Colonic mucosa (tissue), 4 donors: ENCODE measurements at places on chromosomes 5 and 9. TPM values are rescaled to one million over a fixed set of nuclear protein-coding genes. Genes with fewer than 3 reads are reported as not detected.

SKP2 gene
- total RNA-seq: 54.6 TPM

F2RL2 gene
- 1.4 TPM for total RNA-seq

SLC6A7 gene
- 24.9 TPM for total RNA-seq

IRX4 gene
- not detected for total RNA-seq

SMIM32 gene
- total RNA-seq: 20.2 TPM

HMMR gene
- 10.6 TPM for total RNA-seq

GSN gene
- total RNA-seq: 413 TPM

ABO gene
- total RNA-seq: 77.7 TPM

ZNF622 gene
- total RNA-seq: 56.3 TPM

CFAP77 gene
- total RNA-seq: not detected

MAST4 gene
- 9.5 TPM for total RNA-seq

CRB2 gene
- 0.69 TPM for total RNA-seq

GFI1B gene
- 1.1 TPM for total RNA-seq

GRCh38 chr9:105912863-105913516 is 218.6 kb downstream of the TMEM38B start:
- H3K36me3 ChIP-seq: no peaks in the 10 kb centered on the region
- no peaks in the 10 kb centered on the region for H3K4me1 ChIP-seq
- H3K4me3 ChIP-seq: no peak overlapping the region
- DNase-seq: no peak

- no peaks in the 10 kb centered on the region for H3K36me3 ChIP-seq
- H3K27ac ChIP-seq: no peak overlapping the region
- H3K4me3 ChIP-seq: no peak overlapping the region
- no peaks in the 10 kb centered on the region for H3K4me1 ChIP-seq
Observed at GRCh38 chr9:109730228-109730627, 49.8 kb upstream of the PALM2AKAP2 start.

DNA sequence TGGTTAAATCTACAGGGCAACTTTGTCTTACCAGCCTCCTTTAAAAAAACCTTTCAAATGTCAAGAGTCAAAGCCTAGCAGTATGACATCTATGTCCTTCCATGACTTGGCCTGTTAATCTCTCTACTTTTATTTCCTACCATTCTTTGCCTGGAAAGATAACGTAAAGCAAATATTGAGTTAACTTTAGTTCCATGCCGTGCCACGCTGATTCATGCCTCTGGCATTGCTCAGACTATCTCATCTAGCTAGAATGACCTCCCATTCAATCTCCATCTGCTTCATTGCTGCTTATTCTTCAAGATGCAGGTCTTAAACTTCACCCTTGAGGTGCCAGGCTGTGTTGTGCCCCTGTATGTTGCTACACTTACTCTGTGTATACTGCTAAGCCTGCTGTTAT is 729.8 kb downstream of the EFNA5 start:
- no peaks in the 10 kb centered on the region for H3K4me1 ChIP-seq
- H3K27me3 ChIP-seq: no peaks in the 10 kb centered on the region
- no peak overlapping the region for H3K4me3 ChIP-seq
- no peak for DNase-seq
- no peak overlapping the region for H3K27ac ChIP-seq
- H3K36me3 ChIP-seq: no peaks in the 10 kb centered on the region

DNA sequence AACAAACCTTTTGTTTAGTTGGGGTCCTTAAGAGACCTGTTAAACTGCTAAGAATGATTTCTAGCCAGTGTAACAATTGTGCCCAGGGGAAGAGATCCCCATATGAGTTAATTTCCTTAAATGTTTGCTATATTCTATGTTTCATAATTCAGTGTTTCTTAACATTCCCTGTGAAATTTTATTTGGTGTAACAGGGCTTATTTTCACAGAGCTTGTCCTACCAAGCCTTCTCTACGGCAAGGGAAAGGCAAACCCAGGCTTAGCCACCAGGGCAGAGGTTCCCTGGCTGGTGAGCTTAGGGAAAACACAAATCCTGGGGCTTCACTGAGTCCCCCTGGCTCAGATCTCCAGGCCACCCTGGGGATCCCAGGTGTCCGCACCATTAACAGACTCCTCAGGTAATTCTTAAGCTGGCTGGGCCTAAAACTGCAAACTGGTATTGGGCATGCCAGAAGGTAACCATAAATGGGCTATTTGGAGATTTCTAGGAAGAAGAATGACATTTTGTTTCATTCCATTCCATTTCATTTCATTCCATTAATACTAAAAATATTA is 17.0 kb upstream of the LCP2 start:
- no peak overlapping the region for H3K27ac ChIP-seq
- H3K36me3 ChIP-seq: no peaks in the 10 kb centered on the region
- no peak for DNase-seq
- no peaks in the 10 kb centered on the region for H3K27me3 ChIP-seq
- no peak overlapping the region for H3K4me3 ChIP-seq

GRCh38 chr5:116035123-116035522 is 2.9 kb downstream of the ARL14EPL start:
- H3K4me3 ChIP-seq: no peak overlapping the region
- no peak for DNase-seq
- H3K36me3 ChIP-seq: no peaks in the 10 kb centered on the region
- no peaks in the 10 kb centered on the region for H3K27me3 ChIP-seq
- H3K27ac ChIP-seq: no peak overlapping the region

GRCh38 chr5:1755321-1755949 is 44.2 kb downstream of the MRPL36 start:
- no peak for DNase-seq
- no peaks in the 10 kb centered on the region for H3K36me3 ChIP-seq
- H3K4me3 ChIP-seq: no peak overlapping the region
- no peaks in the 10 kb centered on the region for H3K27me3 ChIP-seq
- no peak overlapping the region for H3K27ac ChIP-seq
- no peaks in the 10 kb centered on the region for H3K4me1 ChIP-seq

DNA sequence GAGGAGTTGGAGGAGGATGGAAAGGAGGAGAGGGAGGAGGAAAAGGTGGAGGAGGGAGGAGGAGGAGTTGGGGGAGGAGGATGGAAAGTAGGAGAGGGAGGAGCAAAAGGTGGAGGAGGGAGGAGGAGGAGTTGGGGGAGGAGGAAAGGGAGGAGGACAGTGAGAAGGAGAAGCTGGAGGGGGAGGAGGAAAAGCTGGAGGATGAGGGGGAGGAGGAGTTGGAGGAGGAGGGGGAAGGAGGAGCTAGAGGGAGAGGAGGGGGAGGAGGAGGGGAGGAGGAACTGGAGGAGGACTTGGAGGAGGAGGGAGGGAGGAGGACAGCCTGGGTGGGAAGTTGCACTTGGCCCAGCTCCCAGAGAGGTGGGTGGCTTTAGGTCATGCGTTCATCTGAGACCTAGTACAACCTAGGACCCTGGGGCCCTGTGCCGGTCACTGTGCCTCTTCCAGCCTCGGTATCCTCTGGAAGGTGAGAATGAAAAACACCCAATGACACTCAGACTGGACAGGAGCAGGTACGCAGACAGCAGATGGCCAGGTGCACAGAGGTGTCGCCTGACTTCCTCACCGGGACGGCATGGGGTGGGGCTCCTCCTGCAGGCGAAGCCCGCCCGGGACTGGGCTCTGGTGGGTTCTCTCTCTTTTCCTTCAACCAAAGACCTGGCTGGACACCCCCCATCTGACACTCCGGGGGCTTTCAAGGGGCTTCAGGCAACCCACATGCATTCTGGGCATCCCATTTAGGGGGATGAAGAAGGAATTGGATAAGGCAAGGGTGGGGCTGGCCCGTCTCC is 12.2 kb upstream of the SLC2A6 start:
- no peak overlapping the region for H3K27ac ChIP-seq
- H3K27me3 ChIP-seq: no peaks in the 10 kb centered on the region
- no peak for DNase-seq
- H3K36me3 ChIP-seq: no peaks in the 10 kb centered on the region

- no peak for DNase-seq
- no peak overlapping the region for H3K4me3 ChIP-seq
- H3K27me3 ChIP-seq: no peaks in the 10 kb centered on the region
- H3K36me3 ChIP-seq: no peaks in the 10 kb centered on the region
Observed at GRCh38 chr9:35257986-35258659, 96.3 kb downstream of the UNC13B start.

DNA sequence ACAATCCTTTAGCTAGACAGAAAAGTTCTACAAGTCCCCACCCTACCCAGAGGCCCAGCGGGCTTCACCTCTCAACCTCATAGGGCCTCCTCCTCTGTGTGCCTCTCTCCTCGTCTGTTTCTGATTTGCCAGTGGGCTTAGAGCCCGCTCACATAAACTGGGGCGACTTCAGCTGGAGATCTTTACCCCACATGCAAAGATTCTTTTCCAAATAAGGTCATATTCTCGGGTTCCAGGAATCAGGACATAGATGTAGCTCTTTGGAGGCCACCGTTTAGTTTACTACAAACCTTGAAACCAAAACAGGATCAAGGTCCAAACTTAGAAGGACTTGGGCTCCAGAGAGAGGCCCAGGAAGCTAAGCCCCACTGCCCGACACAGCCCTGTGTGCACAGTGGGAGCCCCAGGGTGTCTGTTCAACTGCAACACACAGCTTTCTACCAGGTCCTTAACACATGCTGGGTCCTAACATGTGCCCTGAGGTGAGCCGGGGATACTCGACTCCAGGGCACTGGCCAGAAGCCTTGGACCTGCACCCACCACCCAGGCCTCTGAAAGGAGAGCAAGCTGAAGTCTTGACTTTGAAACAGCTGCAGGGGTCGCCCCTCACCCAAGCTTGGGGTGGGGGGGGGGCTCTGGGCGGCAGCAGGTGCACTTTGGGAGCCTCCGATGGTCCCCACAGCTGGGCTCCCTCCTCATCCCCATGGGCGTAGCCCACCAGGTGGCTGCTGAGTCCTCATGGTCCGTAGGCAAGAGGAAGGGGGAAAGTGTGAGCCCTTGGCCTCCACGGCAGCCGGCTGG is 26.8 kb upstream of the SLC12A7 start:
- no peak overlapping the region for H3K4me3 ChIP-seq
- H3K4me1 ChIP-seq: peaks cover 11% of the 10 kb centered on the region
- H3K27me3 ChIP-seq: no peaks in the 10 kb centered on the region
- no peak for DNase-seq

DNA sequence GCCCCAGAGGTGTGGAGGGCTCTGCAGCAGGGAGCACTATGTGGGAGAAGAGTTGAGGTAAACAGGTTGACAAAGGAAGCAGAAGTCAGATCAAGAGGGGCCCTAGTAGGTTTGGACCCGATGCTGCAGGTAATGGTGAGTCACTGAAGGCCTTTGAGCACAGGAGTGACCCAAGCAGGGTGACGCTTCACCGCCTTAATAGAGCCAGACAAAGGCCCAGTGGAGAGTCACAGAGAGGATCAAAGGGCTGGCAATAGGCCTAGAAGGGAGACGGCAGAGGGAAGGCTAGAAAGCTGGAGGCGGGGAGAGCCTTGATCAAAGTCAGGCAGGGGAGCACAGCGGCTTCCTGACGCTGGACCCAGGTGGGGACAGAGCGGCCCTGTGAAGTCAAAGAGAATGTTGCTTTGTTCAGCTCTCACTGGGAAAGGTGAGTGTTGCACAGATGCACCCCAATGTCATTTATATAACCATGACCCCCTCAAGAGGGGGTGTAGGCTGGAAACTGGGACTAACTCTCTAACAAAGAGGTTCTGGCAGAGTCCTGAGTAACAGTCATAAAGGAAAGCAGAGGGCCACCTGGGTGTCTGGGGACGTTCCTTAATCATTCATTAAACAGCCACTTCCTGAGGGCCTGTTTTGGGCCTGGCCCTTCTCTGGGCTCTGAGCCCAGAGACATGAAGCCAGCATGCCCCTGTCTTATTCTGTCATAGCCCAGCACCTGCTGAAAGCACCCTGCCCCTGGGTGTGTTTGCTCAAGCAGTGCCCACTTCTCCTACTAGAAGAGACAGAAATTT is 9.8 kb upstream of the CPLX2 start:
- no peak overlapping the region for H3K27ac ChIP-seq
- no peak overlapping the region for H3K4me3 ChIP-seq
- no peaks in the 10 kb centered on the region for H3K36me3 ChIP-seq
- H3K27me3 ChIP-seq: no peaks in the 10 kb centered on the region

DNA sequence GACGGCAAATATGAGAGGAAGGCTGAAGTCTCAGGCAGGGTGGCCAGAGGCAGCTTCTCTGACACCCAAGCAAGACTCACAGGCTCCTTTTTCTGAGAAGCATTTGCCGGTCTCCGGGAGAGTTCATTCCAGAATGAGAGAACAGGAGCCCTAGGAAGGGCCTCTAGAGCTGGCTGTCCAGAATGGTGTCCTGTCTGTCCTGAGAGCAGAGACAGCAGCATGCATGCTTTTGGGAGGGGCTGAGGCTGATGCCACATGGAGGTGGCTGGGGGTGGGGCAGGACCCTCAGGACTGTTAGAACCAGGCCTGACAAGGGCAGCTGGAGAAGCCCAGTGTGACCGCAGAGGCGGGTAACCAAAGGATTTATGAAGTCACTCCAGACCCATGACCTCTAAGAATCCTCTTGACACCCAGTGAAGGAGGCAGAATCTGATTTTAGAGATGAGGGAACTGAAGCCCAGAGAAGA is 60.0 kb downstream of the SHB start:
- no peak overlapping the region for H3K4me3 ChIP-seq
- peaks cover 4% of the 10 kb centered on the region for H3K36me3 ChIP-seq
- no peak for DNase-seq
- no peaks in the 10 kb centered on the region for H3K27me3 ChIP-seq
- H3K4me1 ChIP-seq: no peaks in the 10 kb centered on the region

DNA sequence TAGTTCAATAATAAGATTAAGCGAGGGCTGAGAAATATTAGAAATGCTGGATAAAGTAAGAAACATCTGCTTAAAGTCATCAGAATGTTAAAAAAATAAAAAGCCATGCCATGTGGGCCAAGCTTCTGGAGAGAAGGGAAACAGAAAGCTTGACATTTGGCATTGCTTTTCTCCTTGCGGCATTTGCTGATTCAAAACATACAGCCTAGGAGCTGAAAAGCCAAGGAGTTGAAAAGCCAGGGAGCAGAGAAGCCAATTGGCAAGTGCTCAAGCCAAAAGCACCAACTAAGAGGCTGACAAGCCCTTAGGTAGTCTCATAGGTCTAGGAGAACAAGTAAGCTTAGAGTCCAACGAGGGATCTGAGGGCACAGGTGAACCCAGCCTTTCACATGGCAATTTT is 754.3 kb downstream of the TLE4 start:
- no peaks in the 10 kb centered on the region for H3K4me1 ChIP-seq
- H3K27ac ChIP-seq: no peak overlapping the region
- no peak overlapping the region for H3K4me3 ChIP-seq
- no peak for DNase-seq
- no peaks in the 10 kb centered on the region for H3K36me3 ChIP-seq
- H3K27me3 ChIP-seq: no peaks in the 10 kb centered on the region

DNA sequence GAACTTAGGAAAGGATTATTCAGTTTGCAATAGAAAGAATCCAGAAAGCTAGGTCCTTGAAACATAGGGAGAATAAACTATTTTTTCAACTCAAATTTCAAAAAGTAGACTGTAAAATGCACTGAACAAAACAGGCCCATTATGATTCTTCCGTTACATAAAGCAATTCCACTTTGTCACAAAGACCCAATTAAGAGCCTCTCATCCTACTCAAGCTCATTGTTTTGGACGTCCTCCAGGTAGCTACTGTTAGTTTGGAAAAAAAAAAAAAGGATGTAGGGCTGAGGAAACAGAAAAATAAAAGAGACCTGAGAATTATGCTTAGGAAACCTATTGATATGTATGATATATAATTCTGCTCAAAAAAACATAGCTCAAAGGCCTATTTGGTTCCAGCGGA is 74.0 kb downstream of the DIRAS2 start:
- H3K4me1 ChIP-seq: no peaks in the 10 kb centered on the region
- no peak for DNase-seq
- no peak overlapping the region for H3K27ac ChIP-seq
- no peaks in the 10 kb centered on the region for H3K27me3 ChIP-seq
- no peaks in the 10 kb centered on the region for H3K36me3 ChIP-seq

GRCh38 chr9:89440951-89441654 is 56.8 kb downstream of the SEMA4D start:
- H3K27ac ChIP-seq: no peak overlapping the region
- DNase-seq: no peak
- no peaks in the 10 kb centered on the region for H3K36me3 ChIP-seq

GRCh38 chr5:9623661-9624060 is 6.5 kb downstream of the TAS2R1 start:
- DNase-seq: no peak
- no peak overlapping the region for H3K27ac ChIP-seq
- no peaks in the 10 kb centered on the region for H3K36me3 ChIP-seq
- H3K27me3 ChIP-seq: no peaks in the 10 kb centered on the region
